ENCODE measurements at places on chromosomes 5 and 9. TPM values are rescaled to one million over a fixed set of nuclear protein-coding genes. Genes with fewer than 3 reads are reported as not detected.

GRCh38 chr5:83925955-83926337, 205.3 kb upstream of the HAPLN1 start:
- DNase-seq, result no peak

GRCh38 chr5:62575489-62575888, 3.1 kb upstream of the LRRC70 start:
- no peak for DNase-seq

DNA sequence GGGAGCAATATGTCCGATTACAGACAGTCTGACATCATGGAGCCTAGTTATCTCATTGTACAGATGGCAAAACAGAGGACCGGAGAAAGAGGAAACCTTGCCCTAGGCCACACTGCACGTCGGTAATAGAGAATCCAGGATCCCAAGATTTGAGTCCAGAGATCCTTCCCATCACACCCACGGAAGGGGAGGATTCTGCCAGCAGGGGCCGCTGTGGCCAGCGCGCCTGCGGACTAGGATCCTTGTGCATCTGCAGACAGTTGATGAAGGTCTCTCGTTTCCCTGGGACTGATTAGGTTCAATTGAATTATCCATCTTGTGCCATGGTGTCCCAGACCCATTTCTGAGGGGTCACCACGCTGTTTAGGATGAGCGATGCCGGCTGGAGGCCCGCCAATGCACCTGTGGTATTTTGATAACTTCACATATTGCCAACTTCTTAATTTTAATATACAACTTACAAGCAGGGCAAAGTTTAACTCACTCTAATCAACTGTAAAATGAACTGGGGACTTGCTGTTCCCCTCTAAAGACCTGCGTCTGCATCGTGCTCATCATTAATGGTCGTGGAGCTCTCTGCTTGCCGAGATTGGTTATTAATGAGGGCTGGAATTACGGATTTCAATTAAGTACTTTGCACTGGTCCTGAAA, 592.7 kb upstream of the BRINP1 start:
- peak; percentile 72 for DNase-seq

DNA sequence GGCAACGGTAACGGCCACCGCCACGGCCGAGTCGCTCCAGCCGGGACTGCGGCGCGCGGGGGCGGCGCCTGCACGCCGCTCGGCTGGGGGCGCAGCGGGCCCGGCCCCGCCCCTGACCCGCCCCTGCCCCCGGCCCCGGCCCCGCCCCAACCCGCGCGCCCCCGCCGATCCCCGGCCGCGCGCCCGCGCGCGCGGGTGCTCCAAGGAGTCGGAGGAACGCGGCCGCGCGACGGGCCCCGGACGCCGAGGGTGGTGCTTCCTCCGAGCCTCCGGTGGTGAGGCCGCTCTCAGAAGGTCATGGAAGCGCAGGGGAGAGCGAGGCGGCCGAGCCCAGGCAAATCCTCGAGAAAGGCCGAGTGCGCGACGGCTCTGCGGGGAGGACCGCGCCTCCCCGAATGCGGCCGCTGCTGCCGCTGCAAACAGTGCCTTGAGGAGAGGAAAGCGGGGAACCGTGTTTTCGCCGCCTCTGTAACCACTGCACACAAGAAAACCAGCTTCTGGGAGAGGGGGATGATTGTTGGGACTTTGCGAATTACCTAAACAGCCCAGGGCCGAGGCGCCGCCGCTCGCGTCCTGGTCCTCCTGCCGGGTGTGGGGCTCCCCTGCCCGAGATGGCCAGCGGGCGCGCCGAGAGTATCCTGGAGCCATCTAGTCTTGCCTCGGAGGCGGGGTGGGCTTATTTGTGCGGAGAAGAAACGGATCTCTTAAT, at the start of gene LIFR:
TSS of gene LIFR (minus strand) at position 48 of the 709 bp plus-strand sequence. CDS start 25,999 bp downstream, outside the sequence.
- DNase-seq, result no peak

DNA sequence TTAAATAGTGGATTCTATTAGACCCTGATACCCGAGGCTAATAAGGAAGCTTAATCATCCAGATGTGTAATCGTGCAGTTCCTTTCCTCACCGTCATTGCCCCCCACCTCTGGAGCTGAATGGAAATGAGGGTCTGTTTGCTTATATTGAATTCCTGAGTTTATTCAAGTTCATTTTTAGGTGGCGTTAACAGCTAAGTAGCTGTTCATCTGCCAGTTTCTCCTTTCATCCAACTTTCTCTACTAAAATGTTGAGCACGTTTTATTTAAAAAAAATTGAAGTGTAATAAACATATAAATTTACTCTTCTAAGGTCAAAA, 291.0 kb downstream of the DOCK8 start:
- DNase-seq, result peak; percentile 15

DNA sequence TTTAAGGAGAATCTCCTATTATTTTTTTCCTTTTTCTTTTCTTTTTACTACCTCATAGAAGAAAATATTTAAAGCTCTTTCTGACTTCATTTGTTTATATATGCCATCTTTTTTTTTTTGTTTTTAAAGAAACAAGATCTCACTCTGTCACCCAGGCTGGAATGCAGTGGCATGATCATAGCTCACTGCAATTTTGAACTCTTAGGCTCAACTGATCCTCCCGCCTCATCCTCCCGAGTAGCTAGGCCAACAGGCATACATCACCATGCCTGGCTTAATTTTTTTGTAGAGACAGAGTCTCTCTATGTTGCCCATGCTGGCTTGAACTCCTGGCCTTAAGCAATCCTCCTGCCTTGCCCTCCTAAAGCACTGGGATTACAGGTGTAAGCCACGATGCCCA, 59.5 kb downstream of the LNPEP start:
- DNase-seq, result no peak

TMEFF1 gene
- total RNA-seq, result not detected

CCIN gene
- total RNA-seq, result not detected

LRRC19 gene
- not detected for total RNA-seq

RASA1 gene
- 26.4 TPM for total RNA-seq
